ENCODE measurements at places on chromosomes 5 and 9. TPM values are rescaled to one million over a fixed set of nuclear protein-coding genes. Genes with fewer than 3 reads are reported as not detected.

The PCDHGA4 gene
- 0.49 TPM for total RNA-seq

DNA sequence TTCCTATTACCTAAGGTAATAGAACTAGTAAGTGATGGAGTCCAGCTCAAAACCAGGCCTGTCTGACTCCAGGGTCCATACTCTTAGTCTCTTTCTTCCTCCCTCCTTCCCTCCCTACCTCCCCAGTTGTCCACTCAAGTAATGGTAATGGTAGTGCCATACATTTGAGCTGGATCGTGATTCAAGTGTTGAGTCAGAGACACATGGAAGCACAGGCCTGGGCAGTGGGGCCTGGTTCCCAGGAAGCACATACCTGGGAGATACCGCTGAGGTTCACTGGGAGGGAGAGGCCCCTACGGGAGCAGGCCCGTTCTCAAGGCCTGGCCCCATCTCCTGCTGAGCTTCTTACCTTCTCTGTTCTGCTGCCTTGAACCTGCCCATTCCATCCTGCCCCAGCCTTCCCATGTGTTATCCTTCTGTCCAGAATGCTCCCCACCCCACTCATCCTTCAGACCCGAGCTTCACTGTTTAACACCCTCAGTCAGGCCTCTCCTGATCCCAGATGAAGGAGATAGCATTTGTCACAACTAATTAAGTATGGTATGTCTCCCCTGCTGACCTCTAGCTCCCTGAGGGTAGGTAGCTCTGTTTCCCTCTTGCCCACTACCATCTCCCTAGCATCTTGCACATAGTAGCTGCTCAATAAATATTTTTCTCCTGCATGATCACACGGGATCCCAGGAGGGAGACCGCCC is 13.8 kb downstream of the URM1 start:
- no peak for DNase-seq

DNA sequence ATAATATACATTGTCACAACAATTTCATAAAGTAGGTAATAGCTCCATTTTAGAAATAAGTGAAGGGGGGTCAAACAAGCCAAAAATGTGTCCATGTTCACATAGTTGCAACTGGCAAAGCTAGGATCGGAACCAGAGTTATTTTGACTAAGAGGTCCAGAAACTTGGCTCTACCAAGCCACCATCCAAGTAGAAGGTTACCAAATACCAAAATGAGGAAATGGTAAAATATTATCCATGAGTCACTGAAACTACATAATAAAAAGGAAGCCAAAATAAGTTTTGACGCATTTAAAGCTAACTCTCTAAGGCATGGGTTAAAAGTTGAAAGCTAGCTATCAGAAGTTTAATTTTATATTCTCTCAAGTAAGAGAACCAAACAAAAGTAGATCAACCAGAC is 886.9 kb upstream of the DMAC1 start:
- DNase-seq = no peak

DNA sequence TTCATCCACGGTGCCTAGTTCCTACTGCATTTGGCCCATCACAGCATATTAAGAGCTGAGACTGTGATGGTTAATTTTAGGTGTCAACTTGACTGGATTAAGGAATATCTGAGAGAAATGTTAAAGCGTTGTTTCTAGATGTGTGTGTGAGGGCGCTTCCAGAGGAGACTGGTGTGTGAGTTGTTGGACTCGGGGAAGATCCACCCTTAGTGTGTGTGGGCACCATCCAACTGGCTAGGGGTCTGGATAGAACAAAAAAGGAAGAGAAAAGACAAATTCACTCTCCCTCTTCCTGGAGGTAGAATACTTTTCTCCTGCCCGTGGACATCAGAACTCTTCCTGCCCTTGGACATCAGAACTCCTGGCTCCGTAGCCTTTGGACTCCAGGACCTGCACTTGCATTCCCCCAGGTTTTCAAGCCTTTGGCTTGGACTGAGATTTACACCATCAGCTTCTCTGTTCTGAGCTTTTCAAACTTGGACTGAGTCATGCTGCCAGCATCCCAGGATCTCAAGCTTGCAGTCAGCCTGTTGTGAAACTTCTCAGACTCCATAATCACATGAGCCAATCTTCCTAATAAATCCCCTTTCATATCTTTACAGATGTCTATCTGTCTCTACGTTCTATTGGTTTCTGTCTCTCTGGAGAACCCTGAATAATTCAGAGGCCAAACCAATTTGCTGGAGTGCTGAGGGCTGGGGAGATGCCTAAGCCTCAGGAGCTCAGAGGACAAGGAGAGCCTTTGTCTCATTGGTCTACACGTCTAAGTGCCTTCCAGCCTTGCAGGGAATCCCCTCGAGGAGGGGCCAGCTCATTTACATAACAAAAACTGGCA is 164.5 kb downstream of the DCP2 start:
- no peak for DNase-seq

The PALM2AKAP2 gene
- total RNA-seq = 0.34 TPM

Measured in esophagus squamous epithelium (tissue), 5 donors.